Effector CD8-positive, alpha-beta T cell (primary cell): ENCODE measurements at places on chromosomes 1 and 21.
A peak's percentile ranks its signal among the peaks of the same experiment; 100 is the strongest.

DNA sequence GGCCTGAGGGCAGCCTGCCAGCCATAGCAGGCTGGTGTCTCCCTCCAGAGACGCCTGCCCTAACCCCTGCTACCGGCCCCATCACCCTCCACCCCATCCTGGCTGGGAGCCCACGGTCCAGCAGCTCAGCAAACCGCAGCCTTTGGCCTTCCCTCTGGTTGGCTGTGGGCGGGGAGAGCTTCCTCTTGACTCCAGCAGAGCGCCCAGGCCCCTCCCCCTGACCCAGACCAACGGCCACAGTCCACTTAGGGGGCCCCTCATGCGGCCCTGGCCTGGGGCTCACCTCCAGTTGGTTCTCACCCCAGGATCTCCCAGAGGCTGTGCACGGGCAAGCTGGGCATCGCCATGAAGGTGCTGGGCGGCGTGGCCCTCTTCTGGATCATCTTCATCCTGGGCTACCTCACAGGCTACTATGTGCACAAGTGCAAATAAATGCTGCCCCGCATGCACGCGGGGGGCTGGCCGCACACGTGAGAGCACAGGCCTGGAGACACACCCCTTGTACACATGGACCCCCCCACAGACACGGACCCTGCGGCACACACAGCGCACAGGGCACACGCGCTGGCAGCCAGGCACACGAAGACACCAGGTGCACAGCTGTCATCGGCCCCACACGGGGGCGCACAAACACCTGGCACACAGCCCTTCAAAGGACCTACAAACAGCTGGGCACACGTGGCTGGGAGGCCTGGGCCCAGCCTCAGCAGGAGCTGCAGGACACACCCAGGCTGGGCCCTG lies 3.1 kb downstream of the SMIM1 start:
- DNase-seq = peak; percentile 19

- no peak for DNase-seq
Observed at GRCh38 chr1:150764617-150765101, 919 bp downstream of the CTSS start.

DNA sequence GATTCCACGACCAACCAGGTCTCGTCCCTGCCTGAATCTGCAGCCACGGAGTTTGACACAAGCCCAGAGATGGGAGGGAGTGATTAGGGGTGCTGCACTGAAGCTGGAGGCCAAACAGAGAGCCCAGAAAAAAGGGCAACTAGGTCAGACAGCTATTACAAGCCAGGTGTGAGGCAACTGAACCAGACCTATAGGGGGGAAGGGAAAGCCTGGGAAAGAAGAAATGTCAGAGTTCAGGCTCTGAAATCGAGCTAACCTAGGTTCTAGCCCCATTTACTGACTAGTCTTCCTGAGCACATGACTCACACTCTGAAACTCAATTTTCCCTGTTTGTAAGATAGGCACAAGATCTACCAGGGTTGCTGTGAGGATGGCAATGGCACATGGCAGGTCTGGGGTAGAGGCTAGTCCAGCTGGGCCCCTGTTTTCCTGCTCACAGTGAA lies 1.7 kb downstream of the DHCR24 start:
- DNase-seq = no peak

DNA sequence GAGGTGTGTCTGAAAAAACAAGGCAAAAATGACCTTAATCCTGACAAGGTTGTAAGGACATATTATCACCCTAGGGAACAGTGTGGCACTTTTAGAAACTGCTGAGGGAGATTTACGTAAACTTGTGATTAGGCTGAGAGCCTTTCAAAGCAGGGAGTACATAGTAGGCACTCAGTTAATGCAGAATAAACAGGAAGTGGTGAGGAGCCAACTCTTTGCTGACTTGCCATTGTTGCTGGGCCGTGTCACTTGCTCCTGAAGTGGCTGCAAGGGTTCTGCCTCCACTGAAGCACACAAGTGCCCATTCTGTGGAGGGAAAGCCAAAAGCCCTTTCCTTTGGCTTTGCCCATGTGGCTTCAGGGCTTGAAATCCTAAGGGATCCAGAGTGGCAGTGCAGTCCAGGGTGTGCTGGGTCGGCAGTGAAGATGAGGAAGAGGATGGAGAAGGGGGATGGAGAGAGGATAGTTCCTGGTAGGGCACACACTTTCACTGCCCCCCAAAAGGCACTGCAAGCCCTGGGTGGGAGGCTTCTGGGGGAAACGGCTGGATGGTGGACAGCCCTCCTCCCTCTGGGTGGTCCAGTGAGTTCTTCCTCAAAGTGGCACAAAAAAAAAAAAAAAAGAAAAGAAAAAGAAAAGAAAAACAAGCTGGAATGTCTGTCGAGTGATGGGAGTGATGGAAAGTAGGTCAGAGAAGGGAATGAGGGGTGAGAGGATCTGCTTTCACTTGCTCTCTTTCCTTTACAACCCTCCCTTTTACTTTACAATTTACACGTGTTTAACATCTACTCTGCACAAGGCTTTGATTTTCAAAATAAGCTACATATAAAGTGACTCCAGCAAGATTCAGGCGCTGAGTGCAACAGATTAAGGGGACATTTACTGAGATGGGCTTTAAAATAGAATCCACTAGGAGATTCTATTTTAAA lies 13.7 kb upstream of the RHEX start:
- DNase-seq = no peak

DNA sequence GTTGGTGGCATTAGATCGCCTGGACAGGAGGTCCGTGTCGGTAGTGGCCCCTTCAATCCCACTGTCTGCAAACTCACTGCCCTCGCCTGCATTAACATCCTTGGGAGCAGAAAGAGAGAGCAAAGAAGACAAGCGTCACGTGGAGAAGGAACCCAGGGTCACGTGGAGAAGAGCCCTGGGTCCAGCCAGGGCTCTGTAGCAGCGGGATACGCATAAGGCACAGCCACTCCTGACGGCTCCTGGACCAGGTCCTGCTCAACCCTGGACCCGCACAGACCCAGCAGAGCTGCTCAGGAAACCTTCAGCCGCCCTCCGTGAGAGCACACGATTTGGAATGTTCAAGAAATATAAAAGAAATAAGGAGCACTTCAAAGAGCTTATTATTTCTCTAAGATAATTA lies 92.0 kb downstream of the TIAM1 start:
- DNase-seq = no peak

DNA sequence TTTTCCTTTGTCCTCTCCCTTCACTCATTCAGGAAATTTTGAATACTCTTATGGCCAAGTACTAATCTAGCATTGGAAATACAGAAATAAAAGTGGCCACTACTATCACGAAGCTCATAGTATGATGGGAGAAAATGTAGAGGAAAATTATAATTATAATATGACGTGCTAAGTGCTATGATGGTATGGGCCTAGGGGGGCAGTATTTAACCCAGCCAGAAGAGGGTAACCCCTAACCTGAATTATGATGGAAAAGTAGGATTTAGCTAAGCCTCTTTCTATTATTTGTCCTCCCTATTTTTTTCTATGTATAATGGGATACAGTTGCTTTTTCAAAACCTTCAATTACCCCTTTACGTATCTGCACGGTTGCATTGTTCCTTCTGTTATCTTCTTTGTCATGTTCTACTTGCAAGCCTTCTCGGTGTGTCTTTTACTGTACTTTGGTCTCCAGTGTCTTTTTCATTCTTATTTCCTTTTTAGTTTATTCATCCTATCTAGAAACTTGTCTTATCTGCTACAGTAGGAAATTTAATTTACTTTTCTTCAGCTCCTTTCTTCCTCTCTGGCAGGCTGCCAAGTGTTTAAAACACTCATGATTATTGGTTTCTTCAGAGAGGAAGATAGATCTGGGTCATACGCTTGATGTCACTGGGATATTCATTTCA lies 88.8 kb upstream of the GPR52 start:
- DNase-seq = no peak

DNA sequence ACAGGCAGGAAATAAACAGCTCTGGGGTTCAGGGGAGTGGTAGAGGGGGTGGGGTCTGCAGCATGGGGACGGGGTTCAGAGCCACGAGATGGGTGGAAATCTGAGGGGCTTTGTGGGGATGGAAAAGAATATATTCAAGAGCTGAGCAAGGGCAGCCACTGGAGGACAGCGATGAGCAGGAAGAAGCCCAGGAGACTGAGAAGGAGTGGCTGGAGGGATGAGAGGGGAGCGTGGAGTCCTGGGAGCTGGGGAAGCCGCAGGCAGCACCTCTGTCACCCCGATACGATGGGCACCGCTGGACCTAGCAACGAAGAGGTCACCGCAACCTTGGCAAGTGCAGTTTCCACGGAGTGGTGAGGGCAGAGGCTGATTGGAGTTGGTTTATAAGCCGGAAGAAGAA lies 10.0 kb upstream of the KCNAB2 start:
- DNase-seq = no peak

- DNase-seq = no peak
Observed at GRCh38 chr1:110235834-110236682, 25.9 kb downstream of the KCNC4 start.

- DNase-seq = no peak
Observed at GRCh38 chr1:213251972-213252371, 200.9 kb downstream of the RPS6KC1 start.

DNA sequence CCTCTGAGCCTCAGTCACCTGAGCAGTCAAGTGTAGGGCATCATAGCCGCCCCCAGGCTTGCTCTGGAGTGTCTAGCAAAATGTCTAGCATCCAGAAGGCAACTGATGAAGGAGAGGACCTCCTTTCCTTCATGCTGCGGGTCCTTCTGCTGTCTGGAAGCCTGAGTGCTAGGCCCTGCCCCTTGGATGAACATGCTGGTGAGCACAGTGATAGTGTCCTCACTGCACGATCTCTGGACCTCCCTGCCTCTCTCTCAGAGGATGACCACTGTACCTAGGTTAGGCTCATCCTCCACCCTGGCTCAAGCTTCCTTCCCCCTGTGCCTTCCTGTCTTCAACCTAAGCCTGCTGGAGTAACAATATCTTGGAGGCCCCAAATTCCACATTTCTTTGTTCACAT lies 128.6 kb downstream of the TENT5C start:
- no peak for DNase-seq

GRCh38 chr1:115105831-115106230 lies 16.5 kb upstream of the TSPAN2 start:
- no peak for DNase-seq

GRCh38 chr21:36330904-36331303 lies 10.9 kb downstream of the MORC3 start:
- peak; percentile 4 for DNase-seq

GRCh38 chr1:180536821-180537372 lies 21.9 kb upstream of the OVAAL start:
- DNase-seq = no peak

DNA sequence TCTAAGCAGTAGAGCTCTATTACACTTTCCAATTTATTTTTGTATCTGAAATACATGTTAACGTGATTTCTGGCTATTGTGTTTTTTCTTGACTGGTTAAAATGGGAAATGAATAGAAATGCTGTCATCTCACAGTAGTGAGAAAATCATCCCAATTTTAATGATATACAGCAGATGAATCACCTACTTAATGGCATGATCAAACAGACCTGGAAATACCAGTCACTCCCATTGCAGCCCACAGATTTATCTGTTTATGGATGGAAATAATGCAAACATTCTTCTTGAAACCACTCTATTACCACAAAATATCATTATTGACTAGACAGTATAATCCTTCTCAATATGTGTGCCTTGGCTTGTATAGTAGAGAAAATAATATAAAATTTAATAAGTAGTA lies 497.8 kb upstream of the ADAMTS5 start:
- DNase-seq = no peak

DNA sequence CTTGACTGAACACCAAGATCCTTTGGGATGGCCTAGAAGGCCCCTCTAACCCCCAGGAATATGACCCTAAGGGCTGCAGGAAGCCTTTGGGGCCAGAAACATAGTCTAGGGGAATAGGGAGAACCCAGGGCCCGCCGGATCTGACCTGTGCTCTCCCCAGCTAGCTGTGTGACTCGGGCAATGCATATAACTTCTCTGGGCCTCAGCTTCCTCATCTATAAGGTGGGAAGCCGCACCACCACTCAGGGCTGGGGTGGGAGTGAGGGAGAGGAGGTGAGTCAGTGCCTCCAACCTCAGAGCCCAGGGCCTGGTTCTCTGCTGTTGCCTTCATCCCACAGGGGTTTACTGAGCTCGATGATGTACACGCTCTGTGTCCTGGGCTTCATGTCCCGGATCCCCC lies 434.4 kb downstream of the PTPRU start:
- DNase-seq = no peak

DNA sequence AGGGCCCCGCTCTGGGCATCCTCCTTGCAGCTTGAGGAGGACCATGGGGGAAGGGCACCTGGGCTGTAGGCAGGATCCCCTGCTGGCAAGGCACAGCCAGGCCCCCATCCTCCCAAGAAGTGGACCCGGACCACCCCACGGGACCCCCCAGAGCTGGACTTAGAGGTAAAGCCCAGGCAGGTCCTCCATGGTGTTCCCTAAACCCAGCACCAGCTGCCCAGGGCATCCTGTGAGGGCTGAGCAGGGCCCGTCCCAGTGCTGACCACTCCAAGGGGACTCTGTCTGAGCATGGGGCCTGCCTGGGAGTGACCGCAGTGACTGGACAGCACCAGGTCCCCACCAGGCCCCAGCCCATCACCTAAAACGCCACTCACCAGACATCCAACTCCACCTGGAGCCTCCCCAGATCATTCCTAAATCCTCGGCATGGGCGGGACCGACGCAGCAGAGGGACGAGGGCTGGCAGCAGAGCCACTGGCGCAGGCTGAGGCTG lies 21.3 kb downstream of the COL6A2 start:
- DNase-seq = no peak

DNA sequence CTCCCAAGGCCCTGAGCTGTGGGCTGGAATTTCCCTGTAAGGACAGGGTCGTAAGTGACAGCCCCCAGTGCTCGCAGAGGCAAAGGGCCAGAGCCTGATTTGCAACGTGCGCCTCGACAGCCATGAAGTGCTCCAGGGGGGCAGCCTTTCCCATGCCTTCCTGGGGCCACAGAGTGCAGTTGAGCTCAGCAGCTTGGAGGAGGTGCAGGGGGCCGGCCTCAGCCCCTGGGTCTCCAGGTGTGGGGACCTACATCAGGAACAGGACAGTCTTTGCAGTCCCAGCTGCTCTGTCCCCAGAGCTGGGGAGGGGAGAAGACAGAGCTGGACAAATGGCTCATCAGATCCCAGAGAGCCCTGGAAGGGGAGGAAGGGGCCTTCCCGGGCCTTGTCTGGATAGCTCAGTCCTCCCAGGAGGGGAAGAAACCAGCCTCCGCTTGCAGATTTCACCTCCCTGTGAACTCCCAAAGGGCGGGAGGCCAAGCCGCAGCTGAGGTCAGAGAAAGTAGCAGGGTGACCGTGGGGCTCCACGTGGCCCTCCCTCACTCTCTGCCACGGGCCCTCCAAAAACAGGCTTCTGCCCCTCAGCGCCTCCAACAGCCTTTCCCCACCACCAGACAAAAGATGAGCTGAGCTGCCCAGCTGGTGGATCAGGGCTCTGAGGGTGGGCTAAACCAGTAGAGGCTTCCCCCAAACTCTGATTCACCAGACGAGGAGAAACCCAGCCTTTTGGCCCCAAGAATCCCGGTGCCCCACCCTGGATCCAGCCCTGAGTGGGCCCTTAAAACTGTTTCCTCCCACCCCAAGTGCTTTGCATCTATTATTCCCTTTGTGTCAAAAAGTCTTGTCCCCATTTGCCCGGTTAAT lies 76.5 kb downstream of the DHRS3 start:
- no peak for DNase-seq

- no peak for DNase-seq
Observed at GRCh38 chr1:73910466-73910865, 287.5 kb downstream of the LRRIQ3 start.

- DNase-seq = no peak
Observed at GRCh38 chr1:235923466-235924021, 56.8 kb upstream of the LYST start.
